ENCODE measurements at places on chromosomes 1 and 21.

- DNase-seq = no peak
Measured at GRCh38 chr1:240635466-240636256, 23.7 kb upstream of the GREM2 start.

- DNase-seq = no peak
Measured at GRCh38 chr1:54323324-54323739, 82.9 kb downstream of the SSBP3 start.

GRCh38 chr21:44303490-44303981 lies 3.7 kb downstream of the PFKL start:
- DNase-seq = no peak

- no peak for DNase-seq
Measured at GRCh38 chr1:61612602-61613001, 112.3 kb downstream of the TM2D1 start.

DNA sequence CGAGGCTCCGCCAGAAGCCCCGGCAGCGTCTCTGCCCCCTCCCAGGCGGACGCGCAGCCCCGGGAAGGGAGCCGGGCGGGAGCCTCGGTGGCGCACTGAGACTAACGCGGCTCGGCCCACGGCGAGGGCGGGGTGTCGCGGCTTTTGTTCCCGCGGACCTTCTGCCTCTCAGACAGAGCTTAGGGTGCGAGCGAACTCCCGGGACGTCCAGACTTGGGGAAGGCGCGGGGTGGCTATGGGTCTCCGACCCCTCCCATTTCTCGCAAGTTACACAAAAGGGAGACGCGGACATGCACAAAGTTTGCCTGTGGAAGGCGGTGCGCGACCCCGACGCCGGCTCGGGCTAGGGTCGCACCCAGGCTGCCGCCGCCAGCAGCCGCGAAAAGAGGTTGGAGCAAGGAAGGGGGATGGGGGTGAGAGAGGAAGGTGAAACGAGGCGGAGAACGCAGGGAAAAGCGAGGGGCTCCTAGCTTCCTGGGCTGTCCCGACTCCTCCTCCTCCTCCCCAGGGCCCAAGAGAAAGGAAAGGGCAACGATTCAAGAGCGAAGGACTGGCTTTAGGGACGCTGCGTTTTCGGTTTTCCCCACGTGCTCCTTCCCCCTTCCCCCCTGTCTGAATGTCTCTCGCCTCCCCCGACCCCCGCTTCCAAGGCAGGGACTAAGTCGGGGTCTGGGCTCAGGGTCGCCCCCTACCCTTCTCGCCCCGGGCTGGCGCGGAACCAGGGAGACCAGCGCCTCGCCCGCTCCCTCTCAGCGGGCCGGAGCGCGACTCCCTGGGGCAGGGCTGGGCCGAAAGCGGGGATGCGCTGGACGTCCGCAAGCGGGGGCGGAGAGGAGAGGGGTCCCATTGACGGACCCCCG lies 729 bp downstream of the APP start:
- peak; percentile 39 for DNase-seq

- no peak for DNase-seq
Measured at GRCh38 chr1:154442006-154442740, 37.0 kb downstream of the IL6R start.

GRCh38 chr1:92975551-92976232 lies 14.4 kb upstream of the DIPK1A start:
- no peak for DNase-seq

GRCh38 chr21:41647806-41648561 lies 118.9 kb downstream of the RIPK4 start:
- DNase-seq = no peak

DNA sequence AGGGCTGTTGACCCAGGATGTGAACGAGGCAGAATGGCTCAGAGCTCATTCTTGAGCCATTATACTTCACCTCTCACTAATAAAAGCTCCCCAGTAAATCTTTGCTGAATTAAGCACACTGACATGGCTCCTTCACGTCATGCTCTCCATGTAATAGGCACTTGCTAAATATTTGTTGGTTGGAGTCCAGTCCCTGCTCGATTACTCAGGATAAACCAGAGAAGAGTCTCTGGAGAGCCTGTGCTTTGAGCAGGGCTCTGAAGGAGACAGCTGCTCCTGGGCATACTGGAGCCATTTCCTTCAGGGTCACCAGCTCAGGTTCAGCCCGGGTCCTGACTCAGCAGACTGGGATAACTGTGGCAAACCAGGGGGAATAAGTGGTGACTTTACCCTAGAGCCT lies 46.9 kb downstream of the HLX start:
- no peak for DNase-seq

GRCh38 chr1:20069874-20070273 lies at the start of gene PLA2G5:
TSS of gene PLA2G5 (plus strand) at chr1:20070194. CDS start at chr1:20084831, 14,637 bp downstream.
- DNase-seq = no peak

DNA sequence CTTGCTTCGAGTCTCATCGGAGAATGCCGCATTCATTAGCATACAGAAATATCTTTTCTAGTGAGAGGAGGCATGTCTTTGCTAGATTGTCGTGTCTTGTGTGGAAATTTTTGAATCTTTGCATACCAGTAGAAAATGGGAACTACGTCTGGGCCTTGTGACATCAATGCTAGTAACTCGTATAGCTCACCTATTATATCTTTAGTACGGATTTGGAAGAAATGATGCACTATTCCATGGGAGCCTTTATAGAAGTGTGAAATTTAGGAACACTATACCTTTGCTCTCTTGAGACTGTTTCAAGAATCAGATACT lies 835 bp downstream of the UHMK1 start:
- DNase-seq = no peak

GRCh38 chr1:158506369-158506987 lies 34.5 kb downstream of the OR10R2 start:
- no peak for DNase-seq

- no peak for DNase-seq
Measured at GRCh38 chr1:170803711-170804110, 131.6 kb upstream of the MROH9 start.

GRCh38 chr1:165891111-165891860 lies 63.9 kb downstream of the UCK2 start:
- no peak for DNase-seq

- no peak for DNase-seq
Measured at GRCh38 chr1:94721240-94721639, 98.9 kb upstream of the SLC44A3 start.

- DNase-seq = no peak
Measured at GRCh38 chr1:94382201-94382600, 36.0 kb upstream of the ABCD3 start.

DNA sequence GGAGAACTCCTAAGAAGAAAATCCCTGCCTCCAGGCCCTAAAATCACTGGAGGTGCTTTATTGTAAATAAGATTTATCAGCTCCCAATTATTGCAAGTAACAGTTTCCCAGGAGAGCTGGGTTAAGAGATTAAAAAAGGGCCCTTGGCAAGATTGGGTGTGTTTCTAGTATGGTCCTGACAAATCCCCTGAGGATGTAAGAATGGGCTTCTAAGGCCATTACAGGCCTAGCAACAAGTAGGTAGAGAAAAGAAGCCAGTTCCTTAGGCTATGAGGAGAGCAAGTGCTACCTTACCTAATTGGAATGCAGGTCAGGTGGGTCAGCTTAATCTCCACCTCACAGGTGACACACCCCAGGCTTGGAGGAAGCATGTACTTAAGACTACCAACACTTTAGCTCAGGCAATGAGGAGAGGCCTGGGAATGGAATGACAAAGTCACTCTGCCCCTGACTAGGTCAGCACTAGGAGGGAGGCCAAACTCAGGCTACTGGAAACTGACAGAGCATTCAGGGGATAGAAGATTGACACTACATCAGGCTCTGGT lies 6.8 kb upstream of the OTUD7B start:
- DNase-seq = no peak

GRCh38 chr1:144551107-144551542 lies 41.6 kb upstream of the PPIAL4F start:
- DNase-seq = no peak

DNA sequence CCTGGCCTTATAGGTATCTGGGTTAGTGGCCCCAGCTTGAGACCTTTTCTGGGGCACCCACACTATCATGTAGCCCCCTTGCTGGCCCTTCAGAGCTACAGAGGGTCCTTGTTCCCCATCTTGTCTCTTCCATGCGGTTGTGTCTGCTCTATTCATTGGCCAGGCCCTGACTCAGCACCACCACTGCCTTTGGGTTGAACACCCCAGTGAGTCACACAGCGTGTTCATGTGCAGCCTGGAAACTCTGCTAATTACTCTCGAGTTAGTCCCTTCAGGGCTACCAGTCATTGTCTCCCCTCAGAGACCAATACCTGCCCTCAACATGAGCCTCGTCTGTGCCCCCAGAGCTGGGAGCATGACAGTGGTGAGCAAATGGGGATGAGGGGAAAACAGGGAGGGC lies 28.2 kb upstream of the IKBKE start:
- DNase-seq = no peak

- no peak for DNase-seq
Measured at GRCh38 chr1:201501812-201502510, 5.0 kb downstream of the CSRP1 start.

- DNase-seq = no peak
Measured at GRCh38 chr1:1335792-1336248, 4.7 kb downstream of the TAS1R3 start.

- no peak for DNase-seq
Measured at GRCh38 chr1:234125283-234125682, 220.8 kb downstream of the SLC35F3 start.

DNA sequence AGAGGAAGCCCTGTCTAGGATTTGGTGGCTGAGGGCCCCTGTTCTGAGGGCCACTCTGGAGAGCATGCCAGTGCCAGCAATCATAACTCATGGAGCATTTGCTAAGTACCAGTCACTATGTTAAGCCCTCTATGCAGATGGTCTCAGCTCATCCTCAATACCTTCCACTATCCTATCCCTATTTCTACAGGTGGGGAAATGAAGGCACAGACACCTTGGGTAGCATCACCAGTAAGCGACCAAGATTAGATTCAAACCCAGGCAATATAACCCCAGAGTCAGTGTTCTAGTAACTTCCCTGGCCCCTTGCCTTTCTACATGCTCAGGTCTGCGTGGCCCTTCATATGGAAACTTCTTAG lies 7.9 kb upstream of the NBPF1 start:
- DNase-seq = no peak

DNA sequence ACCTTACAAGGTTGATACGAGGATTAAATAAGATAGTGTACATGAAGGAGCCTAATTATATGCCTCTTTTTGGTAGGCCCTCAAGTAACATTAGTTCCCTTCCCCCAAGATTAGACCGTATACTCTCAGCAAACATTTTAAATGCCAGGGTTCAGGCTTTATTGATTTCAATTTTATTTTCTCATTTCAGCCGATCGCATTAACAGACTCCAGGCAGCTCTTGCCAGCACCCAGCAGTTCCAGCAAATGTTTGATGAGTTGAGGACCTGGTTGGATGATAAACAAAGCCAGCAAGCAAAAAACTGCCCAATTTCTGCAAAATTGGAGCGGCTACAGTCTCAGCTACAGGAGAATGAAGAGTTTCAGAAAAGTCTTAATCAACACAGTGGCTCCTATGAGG lies 104.4 kb upstream of the BMP8A start:
- DNase-seq = no peak

DNA sequence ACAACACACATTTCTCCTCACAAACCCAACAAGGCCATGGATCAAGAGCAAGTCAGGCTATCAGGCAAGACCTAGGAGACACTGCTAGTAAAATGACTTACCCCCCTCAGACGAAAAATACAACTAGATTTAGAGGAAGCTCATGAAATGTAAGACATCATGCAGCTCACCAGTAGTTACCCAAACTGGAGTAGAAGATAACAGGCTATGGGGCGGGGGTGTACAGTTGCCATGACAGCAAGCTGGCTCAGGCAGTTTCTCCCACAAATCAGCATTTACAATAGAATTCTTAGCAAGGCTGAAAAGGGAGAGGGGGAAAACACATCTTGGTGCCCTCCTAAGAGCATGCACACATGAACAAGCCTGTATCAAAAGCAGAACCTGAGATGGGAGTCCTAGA lies 13.9 kb downstream of the TPM3 start:
- DNase-seq = no peak

DNA sequence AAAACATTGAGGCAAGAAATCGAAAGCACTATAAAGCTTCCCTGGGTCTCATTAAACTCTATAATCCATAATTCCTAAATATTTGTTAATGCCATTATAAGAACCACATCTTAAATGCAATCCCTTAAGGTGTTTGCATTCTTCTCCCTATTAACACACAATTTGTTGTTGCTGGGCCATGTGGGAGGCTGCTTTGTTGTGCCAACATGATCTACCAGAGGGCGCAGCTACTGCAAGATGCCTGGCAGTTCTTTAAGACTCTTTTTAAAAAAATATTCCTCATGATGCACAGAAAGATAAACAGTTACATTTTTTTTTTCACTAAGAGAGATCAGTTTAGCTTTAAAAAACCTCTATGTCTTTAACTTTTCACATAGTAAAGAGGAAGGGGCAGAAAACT lies 39.0 kb upstream of the BCAS2 start:
- DNase-seq = no peak

DNA sequence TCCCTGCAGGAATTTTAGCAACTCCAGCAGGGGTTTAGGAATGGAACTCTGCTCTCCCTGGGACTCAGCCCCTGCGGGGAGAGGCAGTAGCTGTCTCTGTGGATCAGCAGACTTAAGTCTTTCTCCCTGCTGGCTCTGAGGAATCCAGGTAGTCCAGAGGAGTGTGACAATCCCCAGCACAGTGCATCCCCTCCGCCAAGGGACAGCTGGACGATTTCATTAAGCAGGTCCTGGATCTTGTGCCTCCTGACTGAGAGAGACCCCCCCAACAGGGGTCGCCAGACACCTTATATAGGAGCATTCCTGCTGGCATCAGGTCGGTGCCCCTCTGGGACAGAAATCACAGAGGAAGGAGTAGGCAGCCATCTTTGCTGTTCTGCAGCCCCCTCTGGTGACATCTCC lies 30.6 kb downstream of the AKT3 start:
- no peak for DNase-seq

GRCh38 chr1:222053790-222054294 lies 312.0 kb upstream of the DUSP10 start:
- DNase-seq = no peak

DNA sequence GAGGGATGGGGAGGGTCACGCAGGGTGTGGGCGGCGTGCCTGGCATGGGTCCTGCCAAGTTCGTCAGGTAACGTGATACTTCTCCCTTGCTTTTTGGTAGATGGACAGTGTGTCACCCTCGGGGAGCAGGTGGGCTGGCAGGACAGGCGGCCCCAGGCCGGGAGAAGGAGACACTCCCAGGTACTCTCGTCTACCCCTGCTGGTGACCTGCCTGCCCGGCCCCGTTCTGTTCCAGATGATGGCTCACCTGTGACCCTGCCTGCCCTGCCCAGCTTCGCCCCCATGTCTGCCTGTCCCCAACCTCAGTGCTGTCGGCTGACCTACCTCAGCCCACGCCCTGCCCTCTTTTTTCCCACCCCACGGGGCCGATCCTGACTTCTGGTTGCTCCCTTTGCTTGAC lies 144.7 kb downstream of the PCBP3 start:
- no peak for DNase-seq

GRCh38 chr1:209869291-209870149 lies 41.7 kb downstream of the UTP25 start:
- DNase-seq = no peak

DNA sequence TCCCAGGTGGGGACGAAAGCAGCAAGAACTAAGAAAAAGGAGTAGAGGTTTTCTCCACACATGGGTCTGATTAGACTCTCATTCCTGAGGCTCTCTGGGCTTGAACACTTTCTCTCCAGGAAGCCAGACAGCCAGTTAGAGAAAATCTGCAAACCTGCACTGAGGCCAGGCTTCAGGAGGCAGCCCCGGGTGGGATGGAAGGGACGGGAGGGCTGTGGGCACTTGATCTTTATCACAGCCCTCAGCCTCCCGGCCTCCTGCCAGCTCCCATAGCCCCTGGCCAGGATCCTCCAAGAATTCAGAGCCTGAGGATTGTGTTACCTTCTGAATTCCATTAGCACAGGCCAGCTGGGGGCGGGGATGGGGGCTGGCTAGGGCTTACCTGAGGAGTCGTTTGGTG lies 40.1 kb downstream of the SERTAD4 start:
- no peak for DNase-seq

- peak; percentile 33 for DNase-seq
Measured at GRCh38 chr1:201356701-201357100, 20.8 kb downstream of the TNNT2 start.

Measured in dorsolateral prefrontal cortex (tissue), 122 donors.